Caki2 (cell line): ENCODE measurements at places on chromosomes 3 and 15. TPM values are rescaled to one million over a fixed set of nuclear protein-coding genes. Genes with fewer than 3 reads are reported as not detected.

GRCh38 chr15:64877435-64877834, 34.3 kb upstream of the ANKDD1A start:
- no peak for DNase-seq

- DNase-seq = peak; percentile 54
Measured at GRCh38 chr3:107772016-107772415, 249.3 kb downstream of the BBX start.

- no peak for DNase-seq
Measured at GRCh38 chr3:66037330-66037985, 1.3 kb downstream of the MAGI1 start.

- no peak for DNase-seq
Measured at GRCh38 chr3:197317250-197317963, 19.0 kb upstream of the DLG1 start.

DNA sequence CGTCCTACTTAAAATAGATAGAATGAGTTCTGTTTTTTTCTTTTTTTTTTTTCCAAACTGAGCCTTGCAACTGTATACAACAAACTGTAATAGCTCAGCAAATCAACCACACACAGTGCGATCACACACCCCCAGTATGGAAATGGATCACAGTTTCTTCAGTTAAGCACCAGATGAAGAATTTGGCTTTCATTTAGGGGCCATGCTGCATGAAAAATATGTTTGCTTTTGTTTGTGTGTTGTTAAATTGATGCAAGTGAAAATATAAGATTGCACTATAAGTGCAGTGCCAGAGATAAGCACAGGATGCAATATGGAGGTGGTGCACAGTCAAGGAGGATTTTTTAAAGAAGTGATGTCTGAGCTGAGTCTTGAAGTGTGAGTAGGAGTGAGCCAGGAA, 17.8 kb downstream of the CCDC54 start:
- no peak for DNase-seq

DNA sequence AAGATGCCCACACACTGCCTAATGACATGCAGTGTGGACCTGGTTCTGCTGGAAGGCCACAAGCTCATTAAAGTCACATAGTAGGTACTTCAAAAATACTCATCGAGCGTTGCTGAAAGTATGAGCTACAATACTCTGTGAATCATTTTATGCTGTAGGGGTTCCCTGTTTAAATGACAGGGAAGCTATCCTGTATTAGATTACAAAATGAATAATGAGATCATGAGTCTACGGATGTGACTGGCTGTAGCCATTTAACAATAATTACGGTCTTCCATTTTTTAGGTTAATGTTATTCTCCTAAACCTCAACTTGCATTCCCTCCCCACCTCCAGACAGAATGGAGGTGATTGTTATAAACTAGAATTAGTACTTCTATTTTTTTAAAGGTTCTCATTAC, 128.2 kb upstream of the FAM3D start:
- DNase-seq = no peak

DNA sequence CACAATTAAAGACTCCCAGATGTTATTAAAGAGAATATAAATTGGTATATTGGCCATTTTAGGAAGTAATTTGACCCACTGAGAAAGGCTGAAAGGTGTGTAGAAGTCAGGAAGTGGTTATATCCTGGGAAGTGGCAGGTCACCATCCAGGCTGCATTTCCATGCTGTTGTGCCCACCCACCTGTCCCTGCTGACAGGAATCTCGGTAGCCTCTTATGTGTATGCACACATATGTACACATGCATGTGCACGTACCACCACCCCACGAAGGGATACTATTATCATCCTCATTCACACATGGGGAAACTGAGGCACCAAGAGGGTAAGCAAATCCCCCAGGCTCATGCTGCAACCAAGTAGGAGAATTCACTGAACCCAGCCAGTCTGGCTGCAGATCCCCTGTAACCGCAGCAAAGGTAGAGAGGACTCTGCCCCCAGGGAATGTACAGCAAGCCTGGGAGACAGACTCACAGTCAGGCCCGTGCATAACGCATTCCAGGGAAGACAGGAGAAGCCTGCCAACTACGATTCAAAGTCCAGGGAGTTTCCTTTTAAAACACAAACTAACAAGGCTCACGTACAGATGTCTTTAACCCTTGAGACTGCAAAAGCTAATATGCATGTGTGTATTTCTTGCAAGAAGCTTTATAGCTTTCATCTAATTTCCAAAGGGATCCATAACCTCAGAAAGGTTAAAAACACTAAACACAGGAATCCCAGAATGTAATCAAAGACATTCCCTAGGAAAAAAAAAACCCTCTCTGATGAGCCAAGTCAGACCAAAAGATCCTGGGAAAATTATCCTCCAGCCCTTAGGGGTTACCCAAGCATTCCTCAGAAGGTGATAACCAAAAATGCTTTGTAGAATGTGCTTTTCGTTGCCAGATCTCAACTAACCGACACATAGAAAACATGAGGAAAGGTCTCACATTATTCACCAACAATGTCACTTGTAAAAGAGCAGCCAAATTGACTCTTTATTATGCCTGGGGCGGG, 129.6 kb downstream of the ADAMTS17 start:
- no peak for DNase-seq

DNA sequence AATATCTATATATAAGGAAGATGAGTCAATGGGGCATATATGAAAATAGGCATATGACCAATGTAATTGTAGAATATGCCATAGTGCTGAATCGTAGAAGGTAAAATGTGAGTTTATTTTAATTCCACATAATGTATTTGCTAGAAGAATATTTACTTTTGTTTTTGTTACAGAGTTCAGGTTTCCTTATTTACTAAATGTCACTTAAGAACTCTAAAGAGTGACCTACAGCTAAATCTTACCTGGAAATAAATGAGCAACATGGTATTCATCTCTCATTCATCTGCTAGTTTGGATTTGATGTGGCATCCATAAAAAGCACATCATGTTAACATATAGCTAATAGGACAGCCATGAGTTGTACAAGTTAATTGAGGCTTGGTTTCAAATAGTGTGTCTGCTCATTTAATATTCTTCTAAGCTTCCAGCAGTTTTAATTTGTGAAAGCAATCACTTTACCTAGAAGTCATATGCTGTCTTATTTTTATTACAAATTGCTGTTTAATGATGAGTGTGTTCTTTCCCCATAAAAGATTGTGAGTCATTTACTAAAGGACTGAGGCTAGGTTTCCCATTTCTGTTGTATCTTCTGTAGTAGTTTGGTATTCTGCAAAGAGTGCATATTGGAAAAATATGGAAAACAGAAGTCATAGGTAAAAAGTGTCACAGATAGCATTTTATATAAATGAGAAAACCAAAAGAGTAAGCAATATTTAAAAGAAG, 222.1 kb upstream of the POU1F1 start:
- DNase-seq = no peak

CHST2 gene
- 13.1 and 15.1 TPM in 2 replicates for total RNA-seq

PCSK6 gene
- 5.5 and 9.4 TPM in 2 replicates for total RNA-seq

SOX2 gene
- not detected in 2 replicates for total RNA-seq

PARP16 gene
- total RNA-seq = 10.0 and 16.9 TPM in 2 replicates
